ENCODE measurements at places on chromosomes 3 and 15.

GRCh38 chr15:31236184-31237042 lies 90.2 kb upstream of the KLF13 start:
- no peaks in the 10 kb centered on the region for H3K36me3 ChIP-seq
- H3K27ac ChIP-seq: no peak overlapping the region
- peaks cover 26% of the 10 kb centered on the region for H3K4me1 ChIP-seq
- peaks cover 4% of the 10 kb centered on the region for H3K27me3 ChIP-seq

DNA sequence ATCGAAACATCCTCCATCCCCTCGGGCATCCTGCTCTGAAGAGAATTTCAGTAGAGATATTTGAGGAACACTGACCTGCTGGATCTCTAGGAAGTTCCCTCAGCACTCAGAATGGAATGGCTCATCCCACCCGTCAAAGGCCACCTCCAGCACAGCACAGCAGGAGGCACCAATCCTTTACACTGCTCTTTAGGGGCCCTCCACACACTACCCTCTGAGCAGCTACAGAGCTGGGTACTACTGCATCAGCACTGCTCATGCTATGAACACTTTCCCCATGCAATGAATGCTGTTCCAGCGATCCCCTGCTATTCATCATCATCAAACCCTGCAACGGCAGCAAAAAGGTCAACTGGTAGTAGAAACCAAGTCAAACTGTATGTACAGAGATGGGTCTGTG lies 40.5 kb downstream of the IGF2BP2 start:
- peaks cover 9% of the 10 kb centered on the region for H3K27me3 ChIP-seq
- no peak overlapping the region for H3K4me3 ChIP-seq
- no peaks in the 10 kb centered on the region for H3K4me1 ChIP-seq
- H3K27ac ChIP-seq: no peak overlapping the region

- H3K27ac ChIP-seq: no peak overlapping the region
- no peak for DNase-seq
- H3K4me3 ChIP-seq: no peak overlapping the region
- no peaks in the 10 kb centered on the region for H3K36me3 ChIP-seq
- H3K27me3 ChIP-seq: no peaks in the 10 kb centered on the region
- no peaks in the 10 kb centered on the region for H3K4me1 ChIP-seq
Observed at GRCh38 chr3:28556195-28556594, 207.6 kb upstream of the AZI2 start.

DNA sequence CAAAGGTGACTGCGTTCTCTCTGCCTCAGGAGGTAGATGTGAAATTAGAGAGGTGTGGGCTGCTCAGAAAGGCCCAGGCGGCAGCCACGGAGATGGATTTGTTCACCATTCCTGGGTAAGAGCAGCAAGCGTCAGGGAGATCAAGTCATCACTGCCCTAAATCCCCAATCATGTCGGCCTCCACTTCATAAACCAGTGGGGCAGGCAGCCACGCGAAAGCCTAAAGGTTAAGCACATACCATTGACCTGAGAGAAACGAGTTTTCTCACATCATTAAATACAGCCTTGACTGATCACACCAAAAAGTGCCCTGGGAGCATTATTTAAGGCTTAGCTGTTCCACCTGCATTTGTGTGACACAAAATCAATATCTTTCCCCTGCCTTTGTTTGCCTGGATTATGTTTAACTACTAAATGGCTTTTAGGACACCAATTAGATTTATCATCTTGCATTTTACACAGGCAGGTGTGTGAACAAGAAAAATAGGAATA lies 50.7 kb upstream of the FOXB1 start:
- H3K4me3 ChIP-seq: no peak overlapping the region
- H3K36me3 ChIP-seq: peaks cover 4% of the 10 kb centered on the region
- DNase-seq: no peak
- H3K27me3 ChIP-seq: peaks cover 6% of the 10 kb centered on the region

DNA sequence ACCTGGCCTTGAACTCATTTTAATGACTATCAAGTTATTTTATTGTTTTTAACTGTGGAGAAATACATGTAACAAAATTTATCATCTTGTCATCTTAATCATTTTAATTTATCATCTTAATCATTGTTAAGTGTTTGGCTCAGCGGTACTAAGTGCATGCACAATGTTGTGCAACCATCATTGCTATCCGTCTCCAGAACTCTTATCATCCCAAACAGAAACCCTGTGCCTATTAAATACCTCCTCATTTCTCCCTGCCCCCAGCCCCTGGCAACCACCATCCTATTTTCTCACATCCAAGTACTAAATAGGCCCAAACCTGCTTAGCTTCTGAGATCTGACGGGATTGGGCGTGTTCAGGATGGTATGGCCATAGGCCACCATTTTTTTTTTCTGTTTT lies 51.5 kb upstream of the UBP1 start:
- H3K36me3 ChIP-seq: no peaks in the 10 kb centered on the region
- DNase-seq: no peak
- no peak overlapping the region for H3K4me3 ChIP-seq
- no peak overlapping the region for H3K27ac ChIP-seq
- H3K4me1 ChIP-seq: no peaks in the 10 kb centered on the region
- no peaks in the 10 kb centered on the region for H3K27me3 ChIP-seq

- no peak for DNase-seq
- H3K27me3 ChIP-seq: no peaks in the 10 kb centered on the region
- peak within 1 kb of the TSS; percentile 45 for H3K27ac ChIP-seq
- H3K4me3 ChIP-seq: peak within 1 kb of the TSS; percentile 10
- H3K36me3 ChIP-seq: no peaks in the 10 kb centered on the region
Observed at GRCh38 chr15:66565741-66566144, at the start of gene LCTL. Gene LCTL, minus strand, starts transcription at chr15:66565998. Its CDS starts 633 bp downstream, at chr15:66565365.

- DNase-seq: no peak
- no peaks in the 10 kb centered on the region for H3K27me3 ChIP-seq
- no peaks in the 10 kb centered on the region for H3K4me1 ChIP-seq
- H3K36me3 ChIP-seq: peaks cover 17% of the 10 kb centered on the region
- no peak overlapping the region for H3K4me3 ChIP-seq
- H3K27ac ChIP-seq: no peak overlapping the region
Observed at GRCh38 chr3:58164199-58164879, 46.4 kb downstream of the DNASE1L3 start.

DNA sequence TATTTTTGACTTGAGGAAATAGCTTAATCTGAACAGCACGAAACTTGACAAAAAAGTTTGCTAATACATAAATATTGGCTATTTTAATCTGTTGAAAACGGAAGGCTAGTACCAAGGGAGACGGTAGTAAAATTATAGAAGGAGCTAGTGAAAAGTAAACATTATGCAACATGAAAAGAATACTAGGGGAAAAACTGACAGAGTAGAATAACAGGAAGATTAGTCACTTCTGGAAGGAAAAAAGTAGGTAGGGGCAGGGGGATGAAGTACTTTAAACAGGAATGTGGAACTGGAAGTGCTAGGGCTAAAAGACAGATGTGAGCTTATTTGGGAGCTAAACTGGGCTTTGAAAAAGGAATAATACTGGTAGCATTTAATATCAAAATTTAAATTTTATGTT lies 60.1 kb downstream of the MBNL1 start:
- no peaks in the 10 kb centered on the region for H3K27me3 ChIP-seq
- peaks cover 59% of the 10 kb centered on the region for H3K36me3 ChIP-seq
- no peak for DNase-seq
- H3K27ac ChIP-seq: no peak overlapping the region

DNA sequence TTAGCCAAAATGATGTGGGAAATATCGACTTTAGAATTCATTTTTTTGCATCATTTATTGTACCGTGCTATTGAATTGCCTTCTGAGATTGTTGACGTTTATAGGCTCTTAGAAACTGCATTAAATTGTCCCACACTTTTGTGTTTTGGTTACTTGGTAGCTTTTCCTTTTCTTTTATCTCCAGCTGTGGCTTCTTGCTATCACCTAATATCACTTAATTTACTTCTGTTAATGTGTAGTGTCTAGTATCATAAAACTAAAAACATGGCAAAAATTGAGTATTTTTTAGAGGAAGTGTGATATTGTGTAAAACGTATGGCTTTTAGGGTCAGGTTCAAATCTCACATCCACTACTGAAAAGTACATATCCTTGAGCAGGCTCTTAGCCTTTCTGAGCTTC lies 11.2 kb downstream of the TMOD3 start:
- no peaks in the 10 kb centered on the region for H3K27me3 ChIP-seq
- no peak overlapping the region for H3K4me3 ChIP-seq
- H3K27ac ChIP-seq: no peak overlapping the region
- DNase-seq: no peak

GRCh38 chr3:23949784-23950183 lies 4.7 kb downstream of the NR1D2 start:
- no peak for DNase-seq
- no peaks in the 10 kb centered on the region for H3K36me3 ChIP-seq
- peak overlapping the region; percentile 77 for H3K4me3 ChIP-seq
- H3K4me1 ChIP-seq: peaks cover 18% of the 10 kb centered on the region
- H3K27me3 ChIP-seq: peaks cover 2% of the 10 kb centered on the region

DNA sequence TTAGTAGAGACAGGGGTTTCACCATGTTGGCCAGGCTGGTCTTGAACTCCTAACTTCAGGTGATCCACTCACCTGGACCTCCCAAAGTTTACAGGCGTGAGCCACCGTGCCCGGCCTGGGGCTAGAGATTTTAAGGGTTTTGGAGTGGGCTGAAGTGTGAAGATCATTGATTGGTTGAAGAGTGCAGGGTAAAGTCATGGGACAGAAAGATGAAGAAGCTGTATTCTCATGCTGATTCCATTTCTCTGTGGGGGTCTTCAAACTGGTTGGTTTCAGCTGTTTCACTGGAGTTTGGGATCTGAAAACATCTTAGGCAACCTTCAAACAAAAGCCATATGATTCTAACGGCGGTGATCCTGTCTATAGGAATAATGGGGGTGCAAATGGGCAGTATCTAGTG lies 52.1 kb downstream of the GATM start:
- no peak overlapping the region for H3K4me3 ChIP-seq
- DNase-seq: no peak
- H3K4me1 ChIP-seq: peaks cover 3% of the 10 kb centered on the region
- H3K36me3 ChIP-seq: no peaks in the 10 kb centered on the region
- H3K27ac ChIP-seq: no peak overlapping the region

DNA sequence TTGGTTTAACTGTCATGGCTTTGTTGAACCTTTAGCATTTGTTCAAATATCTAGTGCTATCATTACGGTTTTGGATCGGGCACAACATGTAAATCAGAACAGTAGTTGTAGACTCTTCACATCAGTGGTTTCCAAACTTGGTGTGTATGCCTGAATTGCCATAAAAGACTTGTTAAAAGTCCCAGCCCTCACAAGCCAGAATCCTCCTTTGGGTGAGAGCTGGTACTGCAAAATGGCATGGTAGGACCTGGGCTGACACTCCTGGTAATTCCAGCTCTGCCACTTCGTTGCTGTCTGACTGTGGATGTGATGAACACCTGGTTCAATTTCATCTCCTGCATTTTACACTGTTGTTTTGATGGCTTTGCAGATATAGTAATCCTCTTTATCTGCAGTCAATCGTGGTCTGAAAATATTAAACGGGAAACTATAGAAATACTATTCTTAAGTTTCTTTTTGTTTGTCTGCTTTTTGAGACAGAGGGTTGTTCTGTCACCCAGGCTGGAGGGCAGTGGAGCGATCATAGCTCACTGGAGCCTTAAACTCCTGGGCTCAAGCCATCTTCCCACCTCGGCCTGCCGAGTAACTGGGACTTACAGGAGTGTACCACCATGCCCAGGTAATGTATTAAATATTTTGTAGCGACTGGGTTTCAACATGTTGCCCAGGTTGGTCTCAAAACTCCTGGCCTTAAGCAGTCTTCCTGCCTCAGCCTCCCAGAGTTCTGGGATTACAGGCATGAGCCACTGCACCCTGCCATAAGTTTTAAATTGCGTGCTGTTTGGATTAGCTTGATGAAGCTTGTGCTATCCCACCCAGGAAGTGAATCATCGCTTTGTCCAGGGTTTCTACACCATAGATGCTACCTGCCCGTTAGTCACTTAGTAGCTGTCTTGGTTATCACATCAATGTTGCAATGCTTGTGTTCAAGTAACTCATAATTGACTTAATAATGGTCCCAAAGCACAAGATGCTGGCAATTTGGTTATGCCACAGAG lies 61.6 kb downstream of the RAB7A start:
- peaks cover 59% of the 10 kb centered on the region for H3K4me1 ChIP-seq
- H3K36me3 ChIP-seq: peaks cover 6% of the 10 kb centered on the region
- H3K27ac ChIP-seq: peak overlapping the region; percentile 95
- peak; percentile 50 for DNase-seq
- H3K4me3 ChIP-seq: peak overlapping the region; percentile 84

DNA sequence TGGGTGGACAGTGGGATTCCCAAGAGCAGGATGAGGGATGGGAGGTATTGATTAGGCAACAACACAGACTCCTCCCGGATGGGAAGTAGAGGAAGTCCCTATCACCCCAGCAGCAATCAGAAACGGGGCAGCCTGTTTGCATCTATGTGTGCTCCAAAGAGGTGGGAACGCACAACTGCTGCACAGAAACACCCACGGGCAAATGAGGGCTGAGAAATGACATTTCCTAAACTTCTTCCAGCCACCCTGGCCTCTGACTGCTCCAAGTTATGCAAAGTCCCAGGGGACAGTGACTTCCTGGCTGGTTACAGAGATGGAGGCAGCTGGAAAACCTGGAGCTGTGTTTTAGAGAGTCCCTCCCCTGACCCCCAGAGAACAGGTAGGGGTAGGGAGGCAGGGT lies 42.6 kb downstream of the HCN4 start:
- H3K36me3 ChIP-seq: no peaks in the 10 kb centered on the region
- no peak overlapping the region for H3K27ac ChIP-seq
- H3K27me3 ChIP-seq: peaks cover 4% of the 10 kb centered on the region
- no peak overlapping the region for H3K4me3 ChIP-seq
- H3K4me1 ChIP-seq: peaks cover 4% of the 10 kb centered on the region

- no peaks in the 10 kb centered on the region for H3K27me3 ChIP-seq
- H3K27ac ChIP-seq: peak overlapping the region; percentile 18
- DNase-seq: no peak
- H3K36me3 ChIP-seq: no peaks in the 10 kb centered on the region
- H3K4me1 ChIP-seq: no peaks in the 10 kb centered on the region
Observed at GRCh38 chr15:74176262-74177214, 3.0 kb downstream of the ISLR start.

DNA sequence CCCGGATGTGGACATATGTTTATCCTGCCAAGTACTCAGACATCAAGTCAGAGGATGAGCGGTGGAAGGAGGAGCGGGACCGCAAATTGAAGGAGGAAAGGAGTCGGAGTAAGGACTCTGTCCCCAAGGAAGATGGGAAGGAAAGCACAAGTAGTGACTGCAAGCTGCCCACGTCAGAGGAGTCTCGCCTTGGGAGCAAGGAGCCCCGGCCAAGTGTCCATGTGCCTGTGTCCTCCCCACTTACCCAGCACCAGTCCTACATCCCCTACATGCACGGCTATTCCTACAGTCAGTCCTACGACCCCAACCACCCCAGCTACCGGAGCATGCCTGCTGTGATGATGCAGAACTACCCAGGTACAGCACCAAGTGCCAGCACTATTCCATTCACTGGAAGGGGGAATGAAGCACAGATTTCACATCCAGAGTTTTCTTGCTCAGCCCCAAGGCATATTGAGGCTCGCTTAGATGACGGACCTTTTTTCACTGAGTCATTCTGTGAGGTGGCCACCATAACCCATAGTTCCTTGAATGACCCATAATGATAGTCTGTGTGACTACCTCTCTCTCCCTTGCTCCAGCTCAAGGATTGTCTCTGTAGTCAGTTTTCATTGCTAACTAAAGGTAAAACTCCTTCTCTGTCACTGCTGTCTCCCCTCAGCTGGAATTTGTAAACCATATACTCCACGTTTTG lies 97.1 kb downstream of the RBPMS2 start:
- no peaks in the 10 kb centered on the region for H3K27me3 ChIP-seq
- H3K27ac ChIP-seq: peak overlapping the region; percentile 11
- peaks cover 3% of the 10 kb centered on the region for H3K4me1 ChIP-seq
- H3K4me3 ChIP-seq: no peak overlapping the region

All from T-helper 2 cell treated with Interferon-gamma antibody and Interleukin-4, amounts not matched to agents 5 μg/mL and 100 μg/mL, for 36 hours (primary cell).